ENCODE measurements at places on chromosomes 3 and 15.

DNA sequence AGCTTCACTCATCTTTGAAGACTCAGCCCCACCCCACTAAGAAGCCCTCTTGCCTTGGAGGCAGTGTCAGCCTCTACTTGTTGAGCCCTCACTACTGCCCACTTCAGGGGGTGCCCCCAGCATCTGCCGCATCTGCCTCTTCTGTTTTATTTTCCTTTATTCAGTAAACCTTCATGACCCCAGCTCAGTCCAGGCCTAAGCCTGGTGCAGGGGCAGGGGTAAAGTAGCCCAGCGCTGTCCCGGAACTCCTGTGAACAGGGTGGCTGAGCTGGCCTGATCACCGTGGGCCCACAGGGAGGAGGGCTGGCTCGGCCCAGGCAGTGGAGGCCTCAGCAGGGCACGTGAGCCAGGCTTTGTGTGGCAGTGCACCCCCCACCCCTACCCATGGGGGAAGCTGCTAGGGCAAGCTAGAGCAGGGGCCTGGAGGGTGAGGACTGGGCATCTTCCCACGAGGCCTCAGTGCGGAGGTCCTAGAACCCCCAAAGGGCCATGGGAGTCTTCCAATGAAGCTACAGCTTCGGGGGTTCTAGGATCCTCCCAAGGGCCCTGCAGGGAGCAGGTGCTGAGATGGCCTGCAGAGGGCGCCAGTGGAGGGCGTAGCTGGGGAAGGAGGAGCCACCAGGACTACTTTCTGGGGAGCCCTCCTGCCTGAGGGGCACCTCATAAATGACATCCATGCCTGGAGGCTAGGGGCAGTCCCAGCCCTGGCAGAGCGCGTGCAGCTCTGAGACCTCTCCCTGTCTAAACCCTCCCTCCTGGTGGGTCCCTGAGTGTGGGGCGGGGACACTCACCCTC lies 36.0 kb downstream of the TSPAN3 start:
- DNase-seq = no peak

GRCh38 chr3:64422192-64422591 lies 196.9 kb upstream of the PRICKLE2 start:
- no peak for DNase-seq

DNA sequence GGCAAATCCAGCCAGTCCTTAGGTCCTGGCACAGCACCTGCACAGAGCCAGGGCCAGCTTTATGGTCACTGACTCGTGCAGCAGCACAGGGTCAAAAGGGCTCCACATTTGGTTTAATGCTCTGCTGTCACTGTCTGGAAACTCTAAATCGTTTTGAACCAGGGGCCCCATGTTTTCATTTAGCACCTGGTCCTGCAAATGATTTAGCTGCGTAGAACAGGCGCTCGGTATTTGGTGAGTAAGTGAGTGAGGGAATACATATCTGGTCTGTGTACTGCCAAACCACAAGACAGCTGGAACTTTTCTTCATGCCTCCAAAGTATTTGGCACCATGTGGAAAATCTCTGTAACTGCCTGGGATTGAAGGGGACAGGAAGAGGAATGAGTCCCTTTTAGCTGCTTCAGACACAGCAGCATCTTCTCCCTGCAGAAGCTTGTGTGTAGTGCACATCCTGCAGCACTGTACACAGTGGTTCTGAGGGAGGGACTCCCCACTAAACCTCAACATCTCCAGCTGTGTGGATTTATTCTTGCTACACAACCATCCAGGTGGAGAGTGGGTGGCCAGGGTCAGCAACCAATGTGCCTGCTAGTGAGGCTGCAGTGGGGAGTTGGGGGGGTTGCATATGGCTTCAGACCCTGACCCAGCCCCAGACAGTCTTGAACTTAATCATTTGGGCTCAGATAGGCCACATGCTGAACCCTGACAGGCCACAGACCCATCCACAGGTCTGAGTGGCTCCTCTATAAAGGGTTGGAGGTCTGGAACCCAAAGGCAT lies 1.1 kb downstream of the SH2D7 start:
- DNase-seq = no peak

GRCh38 chr15:51727141-51727897 lies 10.1 kb downstream of the LYSMD2 start:
- DNase-seq = no peak

- DNase-seq = no peak
Observed at GRCh38 chr3:197798863-197799262, 7.8 kb downstream of the LRCH3 start.
